CD4-positive, alpha-beta T cell treated with Interleukin-21 for 1 hour (primary cell): ENCODE measurements at places on chromosomes 11 and 22.
A peak's percentile ranks its signal among the peaks of the same experiment; 100 is the strongest.

DNA sequence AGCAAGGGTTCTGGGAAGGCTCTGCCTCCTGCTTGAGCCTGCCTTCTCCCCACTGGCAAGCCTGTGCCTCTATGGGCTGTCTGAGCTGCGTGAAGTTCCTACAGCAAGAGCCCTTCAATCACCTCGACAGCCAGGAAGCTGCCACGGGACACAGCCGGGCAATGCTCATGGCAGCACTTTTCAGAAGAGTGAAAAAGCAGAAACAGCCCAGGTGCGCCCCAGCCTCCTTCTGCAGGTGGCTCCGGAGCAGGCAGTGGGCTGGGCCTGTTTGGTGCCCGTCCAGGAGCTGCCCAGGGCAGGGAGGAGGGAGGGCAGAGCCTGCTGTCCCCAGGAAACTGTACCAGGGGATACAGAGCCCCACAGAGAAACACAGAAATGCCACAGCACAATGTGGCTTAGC, 24.6 kb upstream of the COMT start:
- no peak for DNase-seq

GRCh38 chr11:17652556-17652955, 66.8 kb upstream of the MYOD1 start:
- no peak for DNase-seq

- peak; percentile 80 for DNase-seq
Observed at GRCh38 chr11:117226388-117227385, 5.2 kb downstream of the PCSK7 start.

DNA sequence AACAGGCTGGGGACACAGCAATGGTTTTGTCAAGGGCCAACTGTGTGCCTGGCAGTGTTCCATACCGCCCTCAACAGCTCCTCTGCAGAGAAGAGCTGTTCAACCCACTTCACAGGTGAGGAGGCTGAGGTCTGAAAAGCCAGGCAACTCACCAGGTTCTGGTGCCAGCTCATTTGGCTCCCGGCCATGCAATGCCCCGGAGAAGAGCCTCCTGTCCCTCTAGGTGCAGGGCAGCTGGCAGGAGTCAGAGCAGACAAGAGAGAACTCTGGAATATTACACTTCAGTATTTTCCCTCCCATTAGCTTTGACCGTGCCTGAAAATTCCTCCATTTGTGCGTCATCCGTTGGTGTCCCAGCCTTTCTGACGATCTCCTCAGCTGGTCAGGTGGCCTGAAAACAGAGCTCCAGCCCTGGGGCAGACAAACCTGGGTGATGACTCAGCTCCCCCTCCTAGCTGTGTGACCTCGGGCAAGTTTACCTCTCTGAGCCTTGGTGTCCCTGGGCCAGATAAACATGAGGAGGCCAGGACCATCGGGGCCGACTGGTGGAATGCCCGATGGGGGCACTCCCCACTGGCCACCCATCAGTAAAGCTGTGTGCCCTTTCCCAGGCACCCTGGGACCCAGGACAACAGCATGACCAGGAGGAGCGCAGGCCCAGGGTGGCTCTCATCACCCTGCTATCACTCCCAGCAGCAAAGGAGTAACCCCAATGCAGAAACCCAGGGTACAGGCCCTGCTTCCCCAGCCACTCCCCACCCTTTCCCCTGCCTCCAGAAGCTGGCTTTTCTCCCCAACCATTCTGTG, 9.6 kb upstream of the C1QTNF6 start:
- DNase-seq: no peak
